Common myeloid progenitor, CD34-positive (primary cell): ENCODE measurements at places on chromosomes 5 and 9.

DNA sequence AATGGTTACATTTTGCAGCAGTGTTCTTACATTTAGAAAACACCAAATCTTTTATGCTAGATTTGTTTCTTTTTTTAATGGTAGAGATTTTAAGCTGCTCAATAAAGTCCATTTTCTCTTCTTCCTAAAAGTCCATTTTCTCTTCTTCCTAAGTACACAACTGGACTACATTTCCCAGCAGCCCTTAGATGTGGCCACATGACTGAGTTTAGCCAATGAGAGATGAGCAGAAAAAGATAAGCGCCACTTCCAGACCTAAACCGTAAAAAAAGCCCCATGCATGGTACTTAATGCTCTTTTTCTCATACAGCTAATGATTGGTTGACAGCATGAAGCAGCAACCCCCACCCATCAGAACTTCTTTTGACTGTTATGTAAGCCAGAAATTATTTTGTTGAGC is 206.7 kb downstream of the FAM114A2 start:
- DNase-seq, result peak; percentile 20

- DNase-seq, result no peak
Measured at GRCh38 chr5:15844253-15844652, 335.3 kb downstream of the MARCHF11 start.

DNA sequence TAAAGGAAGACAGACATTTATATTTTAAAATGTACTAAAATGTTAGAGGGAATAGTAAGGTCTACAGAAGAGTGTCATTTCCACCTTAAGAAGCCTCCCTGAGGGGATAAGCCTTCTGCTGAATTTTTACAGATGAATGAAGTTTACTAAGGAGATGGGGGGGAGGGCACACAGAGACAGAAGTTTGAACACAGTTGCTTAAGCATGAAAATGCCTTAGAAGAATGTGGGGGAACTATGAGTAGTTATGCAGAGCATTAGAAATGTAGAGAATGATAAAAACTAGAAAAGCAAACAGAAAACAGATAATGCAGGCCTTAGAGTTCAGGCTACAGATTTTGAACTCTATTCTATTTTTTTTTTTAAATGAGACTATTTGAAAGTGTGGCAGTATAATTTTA is 232.2 kb upstream of the VLDLR start:
- no peak for DNase-seq

- DNase-seq, result no peak
Measured at GRCh38 chr5:74594137-74595040, 46.1 kb downstream of the ENC1 start.

DNA sequence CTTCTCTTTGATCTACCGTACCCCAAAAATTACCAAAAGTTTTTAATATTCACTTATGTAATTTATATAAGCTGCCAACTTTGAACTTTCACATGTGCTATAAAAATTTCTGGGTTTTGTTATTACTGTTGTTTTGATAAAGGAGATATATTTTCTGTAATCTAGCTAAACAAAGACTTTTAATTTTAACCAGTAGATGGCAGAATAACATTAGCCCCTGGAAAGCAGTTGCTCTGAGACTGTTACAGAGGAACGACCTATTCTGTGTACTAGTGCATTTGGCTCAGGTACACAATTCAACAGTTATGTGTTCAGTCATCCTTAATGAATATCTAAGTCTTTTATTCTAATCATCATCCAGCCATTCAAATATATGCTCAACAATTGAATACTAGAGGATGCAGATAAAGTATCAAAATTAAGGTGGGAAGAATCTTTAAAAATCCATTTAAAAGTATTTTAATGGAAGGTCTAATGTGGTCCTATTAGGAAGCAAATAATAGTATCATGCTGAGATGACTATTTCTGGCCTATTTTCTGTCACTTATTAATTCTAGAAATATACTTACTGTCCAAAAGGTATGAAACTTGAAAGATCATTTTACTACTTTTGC is 8.6 kb downstream of the KLHL9 start:
- DNase-seq, result peak; percentile 73

- no peak for DNase-seq
Measured at GRCh38 chr5:160805376-160805775, 46.6 kb downstream of the ATP10B start.

- no peak for DNase-seq
Measured at GRCh38 chr5:74409712-74410111, 230.8 kb downstream of the ENC1 start.

GRCh38 chr5:664994-665360 is 28.2 kb downstream of the TPPP start:
- DNase-seq, result no peak

GRCh38 chr9:86282979-86283535 is 719 bp upstream of the ISCA1 start:
- DNase-seq, result no peak

DNA sequence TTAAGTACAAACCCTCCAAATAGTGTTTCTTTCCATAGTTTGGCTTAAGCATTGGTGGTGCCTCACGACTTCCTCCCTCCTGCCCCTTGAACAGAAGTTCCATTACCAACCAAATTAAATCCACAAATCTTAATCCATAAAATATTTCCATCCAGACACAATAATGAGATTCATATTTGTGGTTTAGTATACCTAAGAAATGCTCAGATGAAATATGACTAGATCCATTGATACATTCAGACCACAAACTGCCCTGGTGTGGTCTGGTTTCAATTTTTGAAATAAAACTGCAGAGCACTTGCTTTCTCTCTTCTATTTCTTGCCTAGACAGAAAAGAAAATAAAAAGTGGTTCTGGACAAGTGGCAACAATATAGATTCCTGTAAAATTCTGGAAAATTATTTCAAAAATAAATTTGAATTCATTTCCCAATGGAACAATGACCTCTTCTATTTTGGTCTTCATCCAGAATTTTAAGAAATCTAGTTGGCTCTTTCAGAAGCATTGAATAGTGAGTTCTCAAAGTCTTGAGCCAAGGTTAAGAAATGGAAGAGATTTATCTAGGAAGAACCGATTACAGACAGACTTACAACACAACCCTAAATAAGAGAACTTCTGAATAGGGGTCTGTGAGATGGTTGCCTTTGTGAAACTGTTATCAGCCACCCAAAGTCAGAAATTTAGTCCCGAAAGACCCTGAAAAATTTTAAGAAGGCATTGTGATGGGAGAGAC is 14.0 kb downstream of the TNC start:
- no peak for DNase-seq

DNA sequence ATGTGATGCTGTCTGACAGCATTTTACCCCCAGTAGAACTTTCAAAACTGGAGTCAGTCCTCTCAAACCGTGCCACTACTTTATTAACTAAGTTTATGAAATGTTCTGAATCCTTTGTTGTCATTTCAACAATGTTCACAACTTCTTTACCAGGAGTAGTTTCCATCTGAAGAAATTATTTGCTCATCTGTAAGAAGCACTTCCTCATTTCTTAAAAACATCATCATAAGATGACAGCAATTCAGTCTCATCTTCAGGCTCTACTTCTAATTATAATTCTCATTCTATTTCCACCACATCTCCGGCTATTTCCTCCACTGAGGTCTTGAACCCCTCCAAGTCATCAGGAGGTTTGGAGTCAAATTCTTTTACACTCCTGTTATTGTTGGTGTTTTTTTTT is 2.3 kb upstream of the TAS2R1 start:
- DNase-seq, result no peak

DNA sequence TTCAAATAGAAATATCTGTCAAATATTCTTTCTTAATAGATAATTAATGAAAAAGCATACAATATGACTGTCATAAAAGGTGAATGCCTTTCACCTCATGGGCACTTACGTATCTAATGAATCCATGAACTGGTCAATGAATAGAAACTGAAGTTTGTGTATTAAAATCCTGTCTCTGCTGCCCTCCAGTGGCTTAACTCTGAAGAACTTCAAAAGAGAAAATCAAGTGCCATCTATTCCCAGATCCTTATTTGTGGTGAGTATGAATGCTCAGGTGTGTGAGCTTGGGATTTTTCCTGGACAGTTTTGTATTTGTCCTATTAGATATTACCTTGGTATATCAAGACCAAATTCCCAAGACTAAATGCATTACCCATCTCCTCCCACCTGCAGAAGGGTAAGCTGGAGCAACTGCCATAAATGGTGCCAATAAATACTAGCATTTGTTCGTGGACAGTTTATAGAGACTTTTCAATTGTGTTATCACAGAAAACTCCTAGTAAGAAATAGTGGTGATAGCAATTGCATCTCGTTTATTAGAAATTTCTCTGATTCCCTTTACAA is 44.0 kb upstream of the SVEP1 start:
- peak; percentile 64 for DNase-seq

- DNase-seq, result no peak
Measured at GRCh38 chr9:93228030-93228429, 44.1 kb downstream of the WNK2 start.

GRCh38 chr5:34900652-34901051 is 14.7 kb downstream of the RAD1 start:
- DNase-seq, result no peak

- DNase-seq, result no peak
Measured at GRCh38 chr5:139103762-139104161, 94.4 kb downstream of the SIL1 start.

DNA sequence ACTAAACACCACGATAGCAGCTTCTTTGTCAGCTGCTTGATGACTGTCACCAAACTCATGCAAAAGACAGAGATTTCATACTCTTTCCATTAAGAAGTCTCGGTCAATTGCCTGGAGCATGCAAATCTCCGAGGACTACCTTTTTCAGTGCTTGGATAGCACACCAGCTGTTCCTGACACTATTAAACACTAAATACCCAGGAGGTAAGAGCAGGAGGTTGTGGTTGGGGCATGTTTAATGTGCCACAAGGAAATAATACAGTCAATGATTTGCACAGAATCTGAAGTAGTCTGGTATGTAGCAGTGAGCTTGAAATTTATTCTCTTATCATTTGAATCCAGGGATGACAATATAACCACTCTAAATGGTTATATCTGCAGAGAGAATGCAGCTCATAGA is 996.2 kb downstream of the CDH12 start:
- no peak for DNase-seq

DNA sequence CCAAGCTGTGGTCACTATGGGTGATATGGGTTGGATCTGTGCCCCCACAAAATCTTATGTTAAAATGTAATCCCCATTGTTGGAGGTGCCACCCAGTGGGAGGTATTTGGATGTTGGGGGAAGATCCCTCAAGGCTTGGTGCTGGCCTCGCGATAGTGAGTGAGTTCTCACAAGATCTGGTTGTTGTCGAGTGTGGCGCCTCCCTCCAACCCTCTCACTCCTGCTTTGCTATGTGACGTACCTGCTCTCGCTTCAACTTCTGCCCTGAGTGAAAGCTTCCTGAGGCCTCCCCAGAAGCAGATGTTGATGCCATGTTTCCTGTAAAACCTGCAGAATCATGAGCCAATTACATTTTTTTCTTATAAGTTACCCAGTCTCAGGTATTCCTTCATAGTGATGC is 35.5 kb downstream of the UGT3A2 start:
- no peak for DNase-seq

- peak; percentile 48 for DNase-seq
Measured at GRCh38 chr9:37575921-37576721, at the start of gene FBXO10. Gene FBXO10 (minus strand): TSS chr9:37576380. CDS start chr9:37541768, 34,612 bp downstream.

GRCh38 chr5:73419465-73420390 is 28.8 kb downstream of the FOXD1 start:
- no peak for DNase-seq

DNA sequence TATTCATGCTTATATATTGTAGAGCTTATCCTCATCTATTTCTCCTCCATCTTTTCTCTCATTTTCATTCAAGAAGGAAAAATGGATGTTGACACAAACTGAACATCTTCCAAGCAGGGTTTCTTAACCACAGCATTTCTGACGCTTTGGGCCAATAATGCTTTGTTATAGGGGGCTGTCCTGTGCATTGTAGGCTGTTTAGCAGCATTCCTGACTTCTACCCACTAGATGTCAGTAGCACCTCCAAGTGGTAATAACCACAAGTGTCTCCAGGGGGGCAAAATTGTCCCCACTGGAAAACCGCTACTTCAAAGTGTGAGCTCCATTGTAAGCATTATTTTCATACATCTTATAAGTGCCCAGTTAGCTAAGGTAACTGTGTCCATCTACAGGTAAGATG is 2.6 kb upstream of the TXNDC8 start:
- DNase-seq, result peak; percentile 27

DNA sequence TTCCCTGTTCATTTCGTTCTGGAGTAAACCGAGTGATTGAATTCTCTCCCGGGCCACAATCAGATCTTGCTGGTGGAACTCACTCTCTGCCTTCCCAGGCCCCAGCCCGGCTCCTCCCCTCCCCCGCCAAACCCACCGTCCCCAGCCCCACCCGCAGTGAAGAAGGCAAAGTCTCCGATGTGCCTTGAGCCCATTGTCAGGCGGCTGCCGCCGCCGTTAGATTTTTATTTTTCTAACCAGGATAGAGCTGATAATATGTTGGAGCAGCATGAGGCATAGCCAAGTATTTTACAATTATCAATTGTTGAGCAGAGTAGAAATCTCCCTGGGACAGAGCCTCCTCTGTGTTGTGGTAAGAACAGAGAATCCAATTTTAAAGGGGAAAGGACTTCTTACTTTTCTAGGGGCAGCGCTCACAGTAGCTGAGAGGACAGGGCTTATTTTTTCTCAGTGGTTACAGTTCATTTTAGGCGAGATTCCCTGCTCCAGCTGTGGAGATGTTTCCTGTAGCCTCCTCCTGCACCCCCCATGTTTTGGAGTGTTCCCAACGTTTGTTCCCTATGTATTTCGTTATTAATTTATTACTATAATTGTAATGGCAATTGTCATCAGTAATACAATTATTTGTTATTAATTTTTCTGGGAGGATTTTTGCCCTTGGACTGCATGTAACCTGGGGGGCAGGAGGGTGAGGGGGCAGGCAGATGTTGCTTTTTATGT is 1.3 kb downstream of the PSAT1 start:
- peak; percentile 26 for DNase-seq

DNA sequence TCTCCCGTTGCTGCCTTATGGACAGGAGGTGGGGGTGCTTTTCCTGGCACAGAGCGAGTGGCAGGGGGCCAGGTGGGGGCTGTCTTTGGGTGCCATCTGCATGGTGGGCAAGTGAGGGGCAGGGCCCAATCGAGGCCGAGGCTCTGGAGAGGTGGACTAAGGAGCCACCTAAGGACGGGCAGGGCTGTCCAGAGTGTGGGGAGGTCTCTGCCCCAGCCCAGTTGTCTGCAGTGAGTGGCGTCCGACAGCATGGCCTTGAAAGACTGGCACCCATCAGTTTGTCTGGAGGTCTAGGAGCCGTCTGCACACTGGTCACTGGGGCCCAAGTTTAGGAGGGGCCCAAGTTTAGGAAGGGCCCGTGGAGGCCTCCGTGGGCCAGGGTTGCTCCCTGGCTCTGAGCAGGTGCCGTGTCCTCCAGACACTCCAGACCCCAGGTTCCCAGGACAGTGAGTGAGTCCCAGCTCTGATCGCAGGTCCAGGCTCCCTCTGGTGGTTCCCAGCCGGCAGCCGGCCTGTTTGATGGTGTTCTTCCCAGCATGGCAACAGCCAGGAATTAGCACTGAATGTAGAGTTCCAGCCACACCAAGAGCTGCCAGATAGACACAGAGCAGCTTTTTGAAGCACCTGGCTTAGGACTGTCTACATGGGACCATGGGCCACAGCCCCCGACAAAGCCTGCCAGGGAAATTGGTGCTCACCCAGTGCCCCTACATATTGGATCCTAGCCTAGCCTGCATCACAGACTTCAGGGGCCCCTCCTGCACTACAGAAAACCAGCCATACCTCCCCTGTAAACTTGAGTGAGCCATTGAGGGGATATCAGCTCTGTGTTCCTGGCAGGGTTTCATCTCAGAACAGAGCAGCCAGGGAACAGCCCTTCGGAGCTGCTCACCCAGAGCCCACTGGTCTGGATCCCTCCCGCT is 120.9 kb downstream of the WNK2 start:
- DNase-seq, result peak; percentile 42
